ENCODE measurements at places on chromosomes 12 and 14.

DNA sequence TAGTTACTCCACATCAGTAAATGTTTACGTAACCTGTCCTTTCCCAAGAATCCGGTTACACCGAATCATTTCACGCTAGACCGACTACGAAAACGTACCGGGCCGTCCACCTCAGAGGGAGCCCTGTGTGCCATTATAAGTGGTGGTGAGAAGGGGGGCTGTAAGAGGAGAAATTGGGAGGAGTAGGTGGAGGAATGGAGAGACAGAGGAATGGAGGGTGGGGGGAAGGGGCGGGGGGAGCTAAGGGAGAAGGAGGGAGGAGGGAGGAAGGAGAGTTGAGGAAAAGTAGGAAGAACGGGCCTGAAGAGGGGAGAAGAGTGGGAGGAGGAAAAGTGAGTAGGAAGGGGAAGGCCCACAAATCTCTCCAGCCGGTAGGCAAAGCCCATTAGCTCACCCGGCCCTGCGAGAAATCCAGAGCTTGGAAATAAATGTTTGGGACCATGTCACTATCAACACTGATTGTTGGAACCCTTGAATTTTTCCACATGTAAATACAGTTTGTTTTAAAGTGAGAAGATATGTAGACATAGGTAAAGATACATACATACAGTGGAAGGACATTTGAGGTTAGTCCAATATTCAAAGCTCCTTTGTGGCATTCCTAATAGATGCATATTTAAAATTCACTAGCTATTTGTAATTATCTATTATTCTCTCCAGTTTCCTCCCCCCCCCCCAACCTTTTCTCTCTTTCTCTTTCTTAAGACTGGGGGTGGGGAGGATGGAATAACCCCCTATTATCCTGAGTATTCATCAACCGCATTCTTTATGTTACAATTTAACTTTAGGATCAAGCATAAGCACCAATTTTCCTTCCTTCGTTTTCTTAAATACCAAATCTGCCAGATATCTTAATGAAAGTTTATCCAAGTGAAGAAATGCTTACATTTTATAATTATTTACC lies 2.1 kb upstream of the FOXG1 start:
- no peak for DNase-seq

DNA sequence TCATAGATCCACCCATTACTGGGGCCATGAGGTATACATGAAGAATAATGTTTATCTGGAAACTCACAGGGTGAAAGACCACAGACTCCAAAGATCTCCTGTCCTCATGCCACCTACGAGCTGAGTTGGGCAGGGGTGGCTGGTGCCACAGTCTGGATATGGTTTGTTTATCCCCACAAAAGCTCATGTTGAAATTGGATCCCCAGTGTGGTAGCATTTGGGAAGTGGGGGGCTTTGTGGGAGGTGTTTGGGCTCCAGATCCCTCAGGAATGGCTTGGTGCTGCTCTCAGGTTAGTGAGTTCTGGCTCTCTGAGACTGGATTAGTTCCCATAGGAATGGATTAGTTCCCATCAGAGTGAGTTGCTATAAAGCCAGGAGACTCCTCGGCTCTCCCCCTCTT lies 192.3 kb upstream of the FSCB start:
- no peak for DNase-seq

- peak; percentile 55 for DNase-seq
Measured at GRCh38 chr14:76767681-76768656, 6.7 kb downstream of the VASH1 start.

DNA sequence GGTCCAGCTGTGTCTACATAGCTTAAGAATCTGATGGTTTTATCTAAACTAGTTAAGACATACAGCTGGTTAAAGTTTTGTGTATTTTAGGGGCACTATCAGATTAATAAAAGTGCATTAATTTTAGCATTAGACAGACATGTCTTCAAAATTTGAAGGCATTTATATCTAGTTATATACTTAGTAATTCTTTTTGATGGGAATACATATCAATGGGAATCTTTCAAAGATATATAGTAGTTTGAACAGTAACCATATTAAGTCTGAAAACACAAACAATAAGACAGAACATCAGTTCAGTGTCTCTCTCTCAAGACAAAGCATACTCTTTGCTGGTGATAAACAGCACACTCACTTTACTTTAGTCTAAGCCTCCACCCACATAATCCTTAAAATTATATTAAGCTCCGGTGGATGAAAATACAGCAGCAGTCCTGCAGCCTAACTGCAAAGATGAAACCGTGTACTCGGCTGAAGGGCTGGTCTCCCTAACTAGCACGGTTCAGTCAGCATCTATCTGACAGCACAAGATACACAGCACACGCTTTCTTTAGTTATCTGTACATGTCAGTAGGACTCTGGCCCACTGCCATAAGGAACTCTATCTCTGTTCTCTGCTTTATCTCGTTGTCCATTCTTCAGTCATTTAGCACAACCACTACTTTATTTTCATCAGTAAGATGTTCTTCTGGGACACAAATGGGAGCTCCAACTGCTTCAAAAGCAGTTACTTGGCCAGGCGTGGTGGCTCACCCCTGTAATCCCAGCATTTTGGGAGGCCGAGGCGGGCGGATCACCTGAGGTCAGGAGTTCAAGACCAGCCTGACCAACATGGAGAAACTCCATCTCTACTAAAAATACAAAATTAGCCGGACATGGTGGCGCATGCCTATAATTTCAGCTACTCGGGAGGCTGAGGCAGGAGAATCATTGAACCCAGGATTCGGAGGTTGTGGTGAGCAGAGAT lies 80.5 kb downstream of the MED13L start:
- no peak for DNase-seq

GRCh38 chr12:32605326-32606095 lies 73.6 kb upstream of the DNM1L start:
- no peak for DNase-seq

GRCh38 chr14:54743382-54743781 lies 159.2 kb downstream of the GCH1 start:
- DNase-seq: no peak
